ENCODE measurements at places on chromosomes 6 and 20. TPM values are rescaled to one million over a fixed set of nuclear protein-coding genes. Genes with fewer than 3 reads are reported as not detected.
A peak's percentile ranks its signal among the peaks of the same experiment; 100 is the strongest.

DNA sequence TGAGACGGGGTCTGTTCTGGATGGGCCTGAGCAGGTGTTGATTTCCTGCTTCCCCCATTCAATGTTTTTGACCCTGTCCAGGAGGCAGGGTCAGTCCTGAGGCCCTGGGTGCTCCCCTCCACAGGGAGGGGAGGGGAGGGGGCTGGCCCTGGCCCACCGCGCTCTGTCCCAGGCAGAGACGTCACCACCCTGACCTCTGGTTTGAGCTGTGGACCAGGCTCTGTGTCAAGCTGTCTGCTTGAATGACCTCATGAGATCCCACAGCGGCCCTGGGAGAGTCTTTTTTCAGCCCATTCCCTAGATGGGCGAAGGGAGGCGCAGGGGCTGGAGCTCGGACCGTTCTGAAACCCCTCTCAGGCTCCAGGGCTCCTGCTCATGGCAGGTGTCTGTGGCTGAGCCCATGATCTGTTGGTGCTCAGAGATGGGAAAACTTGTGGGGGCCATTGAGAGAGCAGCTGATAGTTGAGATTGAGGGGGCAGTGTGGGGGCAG lies 8.9 kb upstream of the LKAAEAR1 start:
- DNase-seq: no peak

- peak; percentile 86 for DNase-seq
Observed at GRCh38 chr20:62791301-62792181, 4.7 kb upstream of the MRGBP start.

DNA sequence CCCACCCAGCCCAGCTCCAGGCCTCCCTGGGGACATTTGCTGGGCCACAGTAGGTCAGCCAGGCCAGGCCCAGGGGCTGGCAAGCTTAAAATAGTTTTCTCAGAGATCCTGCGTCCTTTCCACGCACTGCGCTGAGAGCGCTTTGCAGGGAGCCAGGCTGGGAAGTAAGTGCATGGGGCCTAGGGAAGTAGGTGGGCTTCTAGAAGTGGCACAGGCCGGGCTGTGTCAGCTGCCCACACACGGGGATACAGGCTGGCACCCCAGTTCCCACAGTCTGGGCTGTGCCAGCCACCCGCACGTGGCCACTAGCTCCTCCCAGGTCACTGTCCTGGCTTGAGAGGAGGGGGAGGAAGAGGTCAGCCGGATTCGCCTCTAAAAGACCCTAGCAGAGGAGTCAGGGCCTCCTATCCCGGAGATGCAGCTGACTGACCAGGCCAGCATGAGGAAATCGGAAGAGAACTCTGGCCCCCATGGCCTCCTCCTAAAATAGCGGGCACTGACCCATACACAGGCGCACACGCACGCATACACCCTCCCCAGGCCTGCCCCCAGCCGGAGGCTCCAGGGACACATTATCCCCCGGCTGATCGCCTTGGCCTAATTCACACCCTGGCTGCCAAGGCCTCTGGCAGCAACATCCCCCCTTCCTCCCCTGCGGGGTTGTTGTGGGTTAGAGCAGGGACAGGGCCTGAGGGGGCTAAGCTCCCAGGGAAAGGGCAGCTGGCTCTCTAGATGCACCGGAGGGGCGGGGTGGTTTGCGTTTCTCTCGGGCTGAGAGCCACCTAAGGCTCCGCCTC lies 5.4 kb downstream of the SLCO4A1 start:
- DNase-seq: no peak

DNA sequence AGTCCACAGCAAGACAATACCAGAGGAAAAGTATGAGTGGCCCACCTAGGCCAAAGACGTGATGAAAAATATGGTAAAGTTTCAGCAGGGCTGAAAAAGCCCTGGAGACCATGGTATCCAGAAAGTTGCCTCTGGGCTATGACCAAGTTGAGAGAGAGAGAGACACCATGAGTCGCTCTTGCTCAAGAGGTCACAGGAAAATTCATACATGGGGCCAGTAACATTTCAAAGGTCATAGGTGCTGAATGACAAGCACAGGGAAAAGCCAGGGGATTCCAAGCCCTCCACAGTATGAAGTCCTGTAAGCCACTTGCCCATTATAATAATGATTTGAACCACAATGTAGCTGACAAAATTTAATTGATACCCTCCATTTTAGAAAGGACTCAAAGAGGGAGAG lies 657.7 kb upstream of the CITED2 start:
- no peak for DNase-seq

DNA sequence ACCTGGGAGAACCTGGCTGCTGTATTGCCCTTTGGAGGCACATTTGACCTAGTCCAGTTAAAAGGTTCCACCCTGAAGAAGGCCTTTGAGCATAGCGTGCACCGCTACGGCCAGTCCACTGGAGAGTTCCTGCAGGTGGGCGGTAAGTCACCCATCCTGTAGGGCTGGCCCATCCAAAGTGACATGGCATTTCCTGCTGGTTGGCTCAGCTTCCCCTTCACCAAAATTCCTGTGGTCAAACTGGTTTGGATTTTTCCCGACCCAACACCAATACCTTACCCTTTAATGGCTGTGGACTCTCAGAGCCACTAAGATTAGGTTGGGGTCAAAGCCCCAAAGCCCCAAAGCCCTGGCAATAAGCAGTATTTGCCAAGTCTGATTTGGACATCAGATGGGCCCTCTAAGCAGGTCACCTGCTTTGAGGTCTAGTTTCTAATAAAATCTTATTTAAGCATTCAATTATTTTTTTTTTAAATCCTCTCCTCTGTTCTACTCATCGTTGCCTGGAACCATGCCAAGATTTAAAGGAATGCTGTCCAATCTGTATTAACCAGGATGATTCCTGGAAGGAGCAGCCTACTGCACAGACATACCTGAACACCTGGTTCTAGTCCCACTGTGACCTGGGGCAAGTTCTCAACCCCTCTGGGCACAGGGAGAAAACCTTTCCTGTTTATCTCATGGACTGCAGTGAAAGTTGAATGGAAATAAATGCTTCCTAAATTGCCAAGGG lies 40.8 kb downstream of the NT5E start:
- no peak for DNase-seq

DNA sequence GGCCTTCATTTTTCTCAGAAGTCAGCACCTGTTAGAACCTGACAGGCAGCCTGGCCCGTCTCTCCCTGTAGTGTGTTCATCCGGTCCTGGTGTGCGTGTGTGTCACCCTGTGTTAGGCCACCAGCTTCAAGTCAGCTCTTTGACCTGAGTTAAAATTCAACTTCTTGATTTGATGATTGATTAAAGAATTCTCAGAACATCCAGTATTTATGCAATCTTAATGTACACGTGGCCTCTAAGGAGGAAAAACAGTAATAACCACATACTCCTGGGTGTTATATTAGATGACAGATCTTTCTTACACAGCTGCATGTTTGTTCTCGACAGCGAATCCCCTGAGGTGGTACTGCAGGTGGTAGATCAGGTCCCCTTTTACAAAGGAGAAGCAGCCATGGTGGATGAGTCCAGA lies 19.1 kb upstream of the TMEM217 start:
- DNase-seq: no peak

DNA sequence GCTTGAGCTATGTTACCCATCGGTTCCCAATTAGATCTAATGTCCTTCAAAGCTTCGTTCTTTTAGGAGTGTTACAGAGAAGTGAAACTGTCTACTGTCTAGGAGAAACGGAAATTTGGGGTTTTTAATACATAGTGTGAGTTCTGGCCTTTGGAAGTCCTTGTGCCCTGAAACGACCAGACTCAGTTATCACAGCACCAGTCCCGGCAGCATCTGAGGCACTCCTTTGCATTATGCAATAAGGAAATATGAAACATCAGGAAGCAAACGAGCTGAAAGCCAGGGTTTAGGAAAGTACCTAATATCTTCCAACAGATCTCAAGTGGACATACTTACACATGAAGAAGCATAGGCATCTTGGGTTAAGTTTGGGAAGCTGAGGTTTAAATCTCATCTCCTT lies 61.8 kb upstream of the ADGRF1 start:
- DNase-seq: no peak

- DNase-seq: no peak
Observed at GRCh38 chr20:47699818-47700217, 85.5 kb downstream of the SULF2 start.

DNA sequence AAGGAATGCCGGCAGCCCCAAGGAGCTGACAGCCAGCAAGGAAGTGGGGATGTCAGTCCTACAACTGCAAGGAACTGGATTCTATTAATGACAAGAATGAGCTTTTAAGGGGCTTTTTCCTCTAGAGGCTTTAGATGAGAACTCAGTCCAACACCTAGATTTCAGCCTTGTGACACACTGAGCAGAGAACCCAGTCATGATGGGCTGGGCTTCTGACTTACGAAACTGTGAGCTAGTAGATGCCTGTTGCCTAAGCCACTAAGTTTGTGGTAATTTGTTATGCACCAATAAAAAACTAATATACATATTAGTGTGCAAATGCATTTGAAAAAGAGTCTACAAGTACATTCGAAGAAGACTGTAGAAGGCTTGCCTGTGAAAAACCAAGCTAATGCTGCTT lies 263.3 kb downstream of the SOX4 start:
- no peak for DNase-seq

DNA sequence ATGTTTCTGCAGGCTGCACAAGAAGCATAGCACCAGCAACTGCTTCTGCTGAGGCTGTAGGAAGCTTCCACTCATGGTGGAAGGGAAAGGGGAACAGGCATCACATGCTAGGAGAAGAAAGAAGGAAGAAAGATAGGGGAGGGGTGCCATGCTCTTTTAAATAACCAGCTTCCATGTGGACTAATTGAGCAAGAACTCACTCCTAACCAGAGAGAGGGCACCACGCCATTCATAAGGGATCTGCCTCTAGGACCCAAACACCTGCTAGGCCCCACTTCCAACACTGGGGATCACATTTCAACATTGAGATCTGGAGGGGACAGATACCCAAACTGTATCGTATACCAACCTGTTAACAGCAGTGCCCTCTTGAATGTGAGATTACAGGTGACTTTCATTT lies 46.9 kb upstream of the ARMC2 start:
- DNase-seq: no peak

DNA sequence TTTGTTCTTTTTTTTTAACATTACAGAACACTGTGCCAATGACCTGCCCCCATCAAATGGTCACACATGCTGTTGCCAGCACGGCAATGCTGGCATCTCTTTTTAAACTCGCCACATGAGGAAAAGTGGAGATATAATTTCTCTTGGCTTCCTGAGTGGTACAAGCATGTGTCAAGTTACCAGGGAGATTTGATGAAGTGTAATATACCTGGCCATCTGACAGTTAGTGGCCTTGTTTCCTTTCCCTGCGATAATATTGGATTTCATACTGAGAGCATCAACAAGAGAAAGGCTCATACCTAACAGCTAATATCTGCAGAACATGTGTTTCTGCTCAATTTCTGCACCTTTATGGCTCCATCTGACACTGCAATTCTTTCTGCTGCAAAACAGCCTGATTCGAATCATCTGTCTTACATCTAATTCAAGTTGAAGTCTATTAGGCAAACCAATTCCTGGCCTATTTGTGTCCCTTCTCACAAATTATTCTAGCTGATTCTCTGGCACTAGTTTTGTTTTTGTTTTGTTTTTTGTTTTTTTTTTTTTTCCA lies 519.5 kb downstream of the PREX1 start:
- DNase-seq: no peak

GRCh38 chr6:122207794-122208193 lies 191.7 kb upstream of the HSF2 start:
- no peak for DNase-seq

GRCh38 chr6:42350911-42351310 lies 100.8 kb downstream of the TRERF1 start:
- DNase-seq: no peak

DNA sequence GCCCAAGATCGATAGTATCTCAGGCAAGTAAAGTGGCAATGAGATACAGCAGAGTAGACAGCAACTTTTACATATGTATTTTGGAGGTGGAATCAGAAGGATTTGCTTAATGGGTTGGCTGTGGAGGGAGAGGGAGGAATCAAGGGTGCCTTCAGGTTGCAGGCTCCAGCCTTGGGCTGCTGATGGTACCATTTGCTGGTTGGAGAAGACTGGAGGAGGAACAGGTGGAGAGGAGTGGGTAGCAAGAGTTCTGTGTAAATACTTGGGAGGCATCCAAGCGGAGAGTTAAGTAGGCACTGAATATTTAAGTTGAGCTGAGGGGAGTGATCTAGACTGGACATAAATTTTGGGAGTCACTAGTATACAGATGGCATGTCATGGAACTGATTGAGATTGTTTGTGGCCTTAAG lies 5.2 kb downstream of the BICRAL start:
- no peak for DNase-seq

- no peak for DNase-seq
Observed at GRCh38 chr6:140181876-140182275, 807.4 kb upstream of the CITED2 start.

GRCh38 chr6:150683320-150683719 lies 83.6 kb downstream of the PLEKHG1 start:
- no peak for DNase-seq

GRCh38 chr6:170464524-170464979 lies 88.6 kb downstream of the PSMB1 start:
- DNase-seq: no peak

- no peak for DNase-seq
Observed at GRCh38 chr6:7902221-7902620, 8.4 kb downstream of the TXNDC5 start.

- no peak for DNase-seq
Observed at GRCh38 chr20:21559305-21559704, 45.4 kb upstream of the NKX2-2 start.

GRCh38 chr20:8133310-8133768 lies 1.3 kb downstream of the PLCB1 start:
- no peak for DNase-seq

DNA sequence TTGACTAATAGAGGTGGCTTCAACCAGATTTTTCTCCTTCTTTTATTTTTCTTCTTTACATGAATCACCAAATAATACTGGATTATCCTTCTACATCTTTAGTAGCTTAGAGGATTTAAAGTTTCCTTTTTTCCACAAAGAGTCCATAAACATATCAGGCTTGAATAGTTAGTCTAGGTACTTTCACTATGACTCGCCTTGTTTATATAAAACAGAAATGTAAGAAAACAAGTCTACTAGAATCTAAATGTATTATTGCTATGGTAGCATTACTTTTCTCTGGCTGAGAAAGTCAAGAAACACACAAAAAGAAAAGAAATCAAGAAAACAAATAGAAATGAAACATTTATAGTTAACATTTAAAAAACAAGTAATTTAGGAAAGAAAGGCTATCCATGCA lies 215.2 kb downstream of the PTPRK start:
- no peak for DNase-seq

DNA sequence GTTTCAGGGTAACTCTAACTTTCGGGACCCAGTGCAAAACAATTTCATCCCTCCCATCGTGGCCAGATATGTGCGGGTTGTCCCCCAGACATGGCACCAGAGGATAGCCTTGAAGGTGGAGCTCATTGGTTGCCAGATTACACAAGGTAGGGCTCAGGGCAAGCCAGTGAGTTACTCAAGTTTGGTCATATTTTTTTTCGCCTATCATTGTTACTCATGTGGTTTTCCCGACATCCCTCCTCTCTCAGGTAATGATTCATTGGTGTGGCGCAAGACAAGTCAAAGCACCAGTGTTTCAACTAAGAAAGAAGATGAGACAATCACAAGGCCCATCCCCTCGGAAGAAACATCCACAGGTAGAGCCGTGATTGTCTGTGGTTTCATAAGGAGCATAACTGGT lies 58.2 kb downstream of the DCBLD1 start:
- DNase-seq: no peak

Gene C6orf163
- 2.1 TPM for polyA plus RNA-seq

Gene HLA-DRB1
- polyA plus RNA-seq: 52.1 TPM

Gene SPAG4
- polyA plus RNA-seq: 2.5 TPM

Gene HLA-DQA1
- polyA plus RNA-seq: 2.7 TPM

Gene TRIM26
- polyA plus RNA-seq: 43.3 TPM

Gene PRKN
- 12.4 TPM for polyA plus RNA-seq

Gene LY6G5C
- polyA plus RNA-seq: 2.4 TPM

Gene CTCFL
- polyA plus RNA-seq: 4.5 TPM

Gene C20orf141
- not detected for polyA plus RNA-seq

Gene IL17A
- not detected for polyA plus RNA-seq

Gene SASH1
- 31.3 TPM for polyA plus RNA-seq

Data from right renal pelvis (tissue), 4 donors.